NCI-H82 (cell line): ENCODE measurements at places on chromosomes 16 and 17.

DNA sequence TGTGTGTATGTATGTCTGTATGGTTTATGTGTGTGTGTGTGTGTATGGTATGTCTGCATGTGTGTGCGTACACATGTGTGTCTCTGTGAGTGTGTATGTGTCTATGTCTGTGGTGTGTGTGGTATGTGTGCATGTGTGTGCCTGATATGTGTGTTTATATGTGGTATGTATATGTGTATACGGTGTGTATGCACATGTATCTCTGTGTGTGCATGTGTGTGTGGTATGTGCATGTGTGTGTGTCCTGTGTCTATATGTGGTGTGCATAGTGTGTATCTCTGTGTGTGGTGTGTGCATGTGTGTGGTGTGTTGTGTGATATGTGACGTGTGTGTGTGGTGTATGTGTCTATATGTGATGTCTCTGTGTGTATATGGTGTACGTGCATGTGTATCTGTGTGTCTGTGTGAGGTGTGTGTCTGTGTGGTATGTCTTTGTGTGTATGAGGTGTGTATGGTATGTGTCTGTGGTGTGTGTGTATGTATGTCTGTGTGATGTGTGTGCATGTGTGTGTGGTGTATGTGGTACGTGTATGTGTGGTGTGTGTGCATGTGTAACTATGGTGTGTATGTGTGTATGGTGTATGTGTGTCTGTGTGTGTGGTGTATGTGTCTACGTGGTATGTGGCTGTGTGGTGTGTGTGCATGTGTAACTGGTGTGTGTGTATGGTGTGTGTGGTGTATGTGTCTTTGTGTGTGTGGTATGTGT, 164.3 kb upstream of the PLCG2 start:
- no peak for DNase-seq

DNA sequence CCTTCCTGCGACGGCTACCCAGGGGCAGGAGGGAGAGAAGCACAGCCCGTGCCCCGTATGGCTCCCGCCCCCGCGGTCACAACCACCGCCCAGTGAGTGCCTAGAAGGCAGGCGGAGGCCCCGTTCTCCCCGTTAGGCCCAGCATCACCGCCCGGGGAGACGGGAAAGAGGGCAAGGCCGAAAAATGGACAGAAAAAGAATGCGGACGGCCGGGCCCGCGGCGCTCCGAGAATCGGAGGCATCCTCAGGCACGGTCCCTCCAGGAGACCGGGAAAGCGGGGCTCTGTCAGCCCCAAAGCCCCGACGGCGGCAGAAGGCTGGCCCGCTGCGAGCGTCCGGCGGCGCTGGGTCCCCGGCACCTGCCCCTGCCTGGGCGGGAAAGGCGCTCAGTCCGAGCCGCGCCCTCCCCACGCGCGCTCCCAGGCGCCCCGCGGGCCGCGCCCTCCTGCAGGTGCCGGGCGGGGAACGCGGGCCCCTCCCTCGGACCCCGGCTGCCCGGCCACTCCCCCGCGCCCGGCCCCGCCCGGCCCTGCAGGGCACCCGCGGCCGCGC, 407 bp downstream of the MCRIP1 start:
- peak; percentile 62 for DNase-seq

DNA sequence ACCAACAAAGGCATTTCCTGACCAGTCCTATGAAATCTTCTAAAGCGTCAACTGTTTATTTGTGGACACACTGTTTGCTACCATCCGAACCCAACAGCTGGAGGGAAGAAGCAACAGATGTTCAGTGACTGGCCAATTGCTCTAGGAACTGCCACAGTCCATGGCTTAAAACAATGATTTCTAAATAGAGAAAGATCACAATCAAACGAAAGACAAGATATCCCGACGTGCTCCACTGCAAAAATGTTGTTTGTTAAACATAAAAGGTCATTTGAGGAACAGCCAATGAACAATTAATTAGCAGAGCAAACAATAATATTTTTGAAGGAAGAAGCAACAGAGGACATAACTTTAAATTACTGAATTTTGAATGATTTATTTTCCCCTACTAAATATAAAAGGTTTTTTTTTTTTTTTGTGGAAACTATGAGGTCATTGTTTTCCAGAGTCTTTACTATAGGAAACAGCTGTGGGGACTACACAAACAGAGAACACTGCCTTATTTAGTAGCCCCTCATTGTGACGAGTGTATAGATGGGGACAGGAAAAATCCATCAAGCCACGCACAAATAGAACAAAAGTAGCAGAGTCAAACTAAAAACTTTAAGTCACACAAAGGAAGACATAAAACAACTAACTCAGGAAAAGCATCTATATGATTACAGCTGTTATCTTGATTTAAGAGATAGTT, 17.2 kb downstream of the USP31 start:
- no peak for DNase-seq

DNA sequence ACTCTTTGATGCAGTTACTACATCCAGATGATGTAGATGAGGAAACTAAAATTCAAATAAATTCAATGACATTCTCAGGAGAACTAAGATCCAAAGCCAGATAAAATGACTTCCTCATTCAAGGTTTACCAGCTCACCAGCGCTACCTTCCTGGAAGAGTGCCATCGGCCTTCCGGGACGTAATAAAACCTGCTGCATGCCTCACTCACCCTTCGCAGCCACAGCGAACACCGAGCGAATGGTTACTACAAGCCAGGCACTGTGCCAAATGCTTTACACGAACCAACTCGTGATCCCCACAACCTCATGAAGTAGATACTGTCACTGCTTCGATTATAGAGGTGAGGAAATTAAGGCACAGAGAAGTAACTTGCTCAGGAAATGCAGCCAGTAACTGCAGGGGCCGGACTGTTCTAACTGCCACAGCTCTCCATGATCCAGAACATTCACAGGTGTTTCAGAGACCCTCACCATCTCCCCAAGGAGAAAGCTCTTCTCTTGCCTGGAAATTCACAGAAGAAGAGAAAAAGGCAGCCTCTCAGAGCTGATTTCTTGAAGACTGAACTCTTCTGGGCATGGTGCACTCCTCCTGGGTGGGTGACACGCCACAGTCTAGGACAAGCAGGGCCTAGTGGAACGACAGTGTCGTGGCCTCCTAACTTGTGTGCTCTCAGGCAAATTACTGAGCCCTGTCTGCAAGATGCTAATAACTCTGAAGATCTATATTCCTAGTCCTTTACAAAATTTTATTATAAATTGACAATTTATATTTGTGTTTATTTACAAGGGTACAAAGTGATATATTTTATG, 46.8 kb downstream of the HIC1 start:
- DNase-seq, result no peak

DNA sequence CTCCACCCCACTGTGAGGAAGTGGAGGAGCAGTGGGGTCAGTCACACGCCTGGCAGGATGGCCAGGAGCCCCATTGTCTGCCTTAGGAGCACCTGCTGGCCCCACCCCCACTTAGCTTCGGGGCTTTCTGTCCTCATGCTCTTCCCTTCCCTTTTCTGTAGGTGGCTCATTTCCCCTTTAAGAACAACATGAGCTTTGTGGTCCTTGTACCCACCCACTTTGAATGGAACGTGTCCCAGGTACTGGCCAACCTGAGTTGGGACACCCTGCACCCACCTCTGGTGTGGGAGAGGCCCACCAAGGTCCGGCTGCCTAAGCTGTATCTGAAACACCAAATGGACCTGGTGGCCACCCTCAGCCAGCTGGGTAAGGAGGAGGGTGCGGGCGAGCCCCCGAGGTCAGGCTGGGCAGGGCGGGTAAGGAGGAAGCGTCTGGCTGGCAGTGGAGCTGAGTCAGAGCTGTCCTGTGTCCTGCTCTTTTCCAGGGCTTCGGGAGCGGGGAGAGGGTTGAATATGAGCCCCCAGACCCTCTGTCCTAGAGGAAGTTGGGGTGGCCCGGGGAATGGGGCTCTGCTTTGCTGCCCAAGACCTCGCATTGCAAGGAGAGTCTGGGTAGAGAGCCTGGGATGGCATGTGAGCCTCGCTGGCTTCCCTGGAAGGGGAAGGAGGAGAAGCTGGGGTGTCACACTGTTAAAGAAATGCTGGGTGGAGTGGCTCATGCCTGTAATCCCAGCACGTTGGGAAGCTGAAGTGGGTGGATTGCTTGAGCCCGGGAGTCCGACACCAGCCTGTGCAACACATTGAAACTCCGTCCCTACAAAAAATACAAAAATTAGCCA, 9.2 kb upstream of the SERPINF1 start:
- DNase-seq, result no peak

GRCh38 chr17:43940630-43941029, 1.6 kb downstream of the PPY start:
- peak; percentile 87 for DNase-seq

DNA sequence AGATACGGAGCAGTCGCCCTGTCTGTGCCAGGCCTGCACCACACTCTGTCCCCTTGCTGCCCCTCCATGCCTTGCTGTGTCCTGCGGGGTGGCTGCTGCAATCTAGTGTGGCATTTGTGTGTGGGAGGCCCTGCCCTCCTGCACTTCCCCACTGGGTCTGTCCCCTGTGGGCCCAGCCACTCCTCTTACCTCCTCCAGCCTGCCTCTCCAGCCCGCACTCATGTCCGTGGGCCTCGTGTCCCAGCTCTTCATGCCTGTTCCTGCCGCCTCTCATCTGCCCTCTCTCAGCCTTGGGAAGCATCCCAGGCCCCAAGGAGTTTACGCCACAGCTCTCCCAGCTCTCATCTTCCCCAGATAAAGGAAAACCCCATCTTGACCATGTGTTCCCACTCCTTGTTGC, 26.6 kb downstream of the CRAMP1 start:
- no peak for DNase-seq

DNA sequence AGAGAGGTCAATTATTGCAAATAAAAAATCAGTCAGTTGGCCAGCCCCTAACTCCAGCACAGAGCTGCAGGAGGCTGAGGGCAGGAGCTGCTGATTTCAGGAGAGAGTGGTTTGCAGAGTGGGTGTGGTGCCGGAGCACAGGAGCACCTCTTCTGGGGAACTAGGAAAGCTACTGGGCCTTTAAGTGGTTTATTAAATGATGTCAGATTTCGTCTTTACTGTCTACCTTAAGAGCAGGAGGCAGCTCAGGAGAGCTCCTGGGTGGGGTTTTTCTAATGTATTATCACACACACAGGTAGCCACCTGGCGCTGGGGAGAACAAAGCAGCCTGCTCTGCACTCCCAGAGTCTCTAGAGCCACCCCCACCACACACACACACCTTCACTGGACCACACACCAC, 11.5 kb upstream of the HAS3 start:
- DNase-seq, result no peak
